ENCODE measurements at places on chromosomes 13 and 19. TPM values are rescaled to one million over a fixed set of nuclear protein-coding genes. Genes with fewer than 3 reads are reported as not detected.

GRCh38 chr19:6060600-6061375 lies 49.5 kb downstream of the RFX2 start:
- H3K27ac ChIP-seq: peak overlapping the region; percentile 78
- H3K4me1 ChIP-seq: peaks cover 50% of the 10 kb centered on the region
- peak overlapping the region; percentile 28 for H3K4me3 ChIP-seq
- no peaks in the 10 kb centered on the region for H3K36me3 ChIP-seq
- DNase-seq: peak; percentile 63

DNA sequence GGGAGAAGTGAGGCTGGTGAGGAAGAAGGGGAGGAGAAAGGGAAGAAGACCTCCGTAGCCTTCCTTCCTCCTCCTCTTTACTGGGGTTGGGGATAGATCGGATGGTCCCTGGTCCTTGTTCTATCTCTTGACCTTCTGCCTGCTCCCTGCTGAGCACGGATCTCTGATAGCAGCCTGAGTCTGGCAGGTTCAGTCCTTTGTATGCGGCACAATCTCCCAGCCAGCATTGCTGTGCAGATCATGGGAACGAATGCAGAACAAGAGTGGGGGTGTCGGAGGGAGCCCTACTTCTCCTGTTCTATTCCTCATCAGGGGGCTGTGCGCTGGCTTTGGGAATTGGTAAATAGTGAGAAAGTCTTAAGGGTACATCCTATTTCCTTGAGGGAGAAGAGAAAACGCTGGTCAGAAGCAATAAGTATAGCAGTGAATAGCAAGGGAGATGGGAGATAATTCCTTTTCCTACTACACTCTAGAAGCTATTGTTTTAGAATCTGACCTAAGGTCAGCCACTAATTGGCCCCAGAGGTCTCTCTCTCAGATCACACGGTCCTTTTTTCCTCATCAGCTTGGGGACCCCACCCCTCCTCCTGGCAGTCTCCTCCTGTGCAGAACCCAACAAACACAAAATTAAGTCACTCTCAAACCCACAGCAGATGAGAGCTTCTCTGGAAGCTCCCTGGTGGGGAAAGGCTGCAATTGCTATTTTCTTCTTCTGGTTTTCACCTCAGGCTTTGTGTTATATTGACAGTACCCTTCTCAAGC lies 41.0 kb downstream of the KL start:
- DNase-seq: no peak
- no peaks in the 10 kb centered on the region for H3K27me3 ChIP-seq
- no peaks in the 10 kb centered on the region for H3K36me3 ChIP-seq
- no peaks in the 10 kb centered on the region for H3K4me1 ChIP-seq

DNA sequence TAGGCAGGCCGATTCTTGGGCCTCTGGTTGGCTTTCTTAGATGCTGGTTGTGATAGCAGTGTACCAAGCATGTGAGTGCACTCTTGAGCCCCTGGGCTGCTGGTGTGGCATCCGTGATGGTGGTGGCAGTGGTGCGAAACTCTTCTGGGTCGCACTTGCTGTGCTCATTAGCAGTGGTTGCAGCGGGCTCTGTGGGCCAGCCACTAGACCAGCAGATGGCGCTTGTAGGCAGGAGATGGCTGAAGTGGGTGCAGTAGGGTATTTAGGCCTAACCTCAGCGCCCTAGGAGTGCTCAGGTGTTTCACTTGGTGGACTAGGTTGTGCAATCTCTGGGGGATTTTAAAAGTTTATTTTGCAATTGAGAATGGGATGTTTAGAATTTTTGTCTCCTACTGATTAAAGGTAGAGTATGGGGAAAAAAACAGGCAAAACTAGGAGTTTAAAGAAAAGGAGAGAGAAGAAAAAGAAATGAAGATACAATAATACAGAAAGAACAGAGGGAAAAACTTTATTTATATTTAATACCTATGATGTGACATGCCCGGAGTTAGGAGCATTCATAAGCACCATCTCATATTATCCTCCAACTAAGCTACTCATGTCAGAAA lies 4.3 kb upstream of the ZNF17 start:
- peaks cover 9% of the 10 kb centered on the region for H3K4me1 ChIP-seq
- no peaks in the 10 kb centered on the region for H3K27me3 ChIP-seq
- peak; percentile 86 for DNase-seq

DNA sequence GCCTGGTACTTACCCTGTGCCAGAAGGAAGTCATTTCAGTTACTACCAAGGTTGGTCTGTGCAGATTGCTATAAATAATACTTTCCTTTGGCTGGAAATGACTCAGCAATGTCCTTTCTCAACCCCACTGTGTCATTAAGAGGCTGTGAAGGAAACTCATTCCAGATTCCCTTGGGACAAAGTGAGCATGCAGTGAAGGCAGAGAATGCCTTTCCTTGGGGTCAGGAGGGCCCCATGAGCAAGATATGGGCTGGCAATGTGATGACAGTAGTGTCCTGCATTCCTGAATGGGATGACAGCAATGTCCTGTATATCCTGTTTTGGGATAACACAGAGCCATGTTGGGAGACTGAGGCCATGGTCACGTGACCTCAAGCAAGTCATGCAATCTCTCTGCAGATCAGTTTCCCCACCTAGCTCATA lies 213.1 kb upstream of the TMTC4 start:
- no peak overlapping the region for H3K4me3 ChIP-seq
- no peaks in the 10 kb centered on the region for H3K27me3 ChIP-seq
- H3K36me3 ChIP-seq: no peaks in the 10 kb centered on the region

GRCh38 chr13:30982906-30983305 lies 50.5 kb downstream of the TEX26 start:
- H3K36me3 ChIP-seq: no peaks in the 10 kb centered on the region
- no peak for DNase-seq
- no peak overlapping the region for H3K4me3 ChIP-seq
- no peak overlapping the region for H3K27ac ChIP-seq
- peaks cover 8% of the 10 kb centered on the region for H3K27me3 ChIP-seq

GRCh38 chr13:101331731-101332130 lies 84.6 kb downstream of the NALCN start:
- no peaks in the 10 kb centered on the region for H3K27me3 ChIP-seq
- no peak for DNase-seq
- no peaks in the 10 kb centered on the region for H3K4me1 ChIP-seq
- H3K4me3 ChIP-seq: no peak overlapping the region

DNA sequence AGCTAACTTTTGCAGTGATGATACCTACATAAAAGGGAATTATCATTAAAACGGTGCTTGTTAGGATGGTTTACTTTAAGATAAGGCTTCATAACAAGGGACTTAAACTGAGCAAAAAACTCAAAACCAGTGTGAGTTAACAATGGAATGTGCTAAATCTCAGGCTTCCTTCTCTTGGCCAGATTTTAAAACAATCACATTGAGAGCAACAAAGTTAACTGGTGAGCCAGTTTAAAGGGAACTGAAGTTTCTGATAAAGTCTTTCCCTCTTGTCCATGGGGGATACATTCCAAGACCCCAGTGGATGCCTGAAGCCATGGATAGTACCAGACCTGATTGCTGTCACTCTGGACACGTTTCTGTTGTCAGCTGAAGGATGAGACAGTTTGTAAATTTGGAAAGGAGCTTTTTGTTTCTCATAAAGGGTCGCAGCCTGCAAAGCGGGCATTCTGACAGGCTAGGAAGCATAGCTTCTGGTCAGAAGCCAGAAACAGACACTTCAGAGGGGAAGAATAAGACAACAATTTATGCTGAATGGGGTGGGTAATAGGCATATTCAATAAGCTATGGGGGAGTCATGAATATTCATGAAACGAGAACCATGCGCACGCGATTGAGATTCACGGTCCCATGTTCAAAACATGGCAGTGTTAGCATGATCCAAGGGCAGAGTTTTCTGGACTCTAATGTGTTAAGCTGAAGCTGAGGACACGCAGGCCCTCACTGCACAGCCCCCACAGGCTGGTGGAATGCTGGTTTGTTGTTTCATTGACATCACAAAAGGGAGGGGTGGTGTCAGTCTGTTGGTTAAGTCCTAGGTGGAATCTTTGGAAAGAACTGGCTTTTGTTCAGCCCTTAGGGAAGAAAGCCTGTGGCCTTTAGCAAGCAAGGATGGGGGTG lies 150.6 kb upstream of the RNF113B start:
- DNase-seq: no peak
- H3K27me3 ChIP-seq: peaks cover 2% of the 10 kb centered on the region
- H3K4me1 ChIP-seq: no peaks in the 10 kb centered on the region
- H3K4me3 ChIP-seq: no peak overlapping the region
- no peak overlapping the region for H3K27ac ChIP-seq

DNA sequence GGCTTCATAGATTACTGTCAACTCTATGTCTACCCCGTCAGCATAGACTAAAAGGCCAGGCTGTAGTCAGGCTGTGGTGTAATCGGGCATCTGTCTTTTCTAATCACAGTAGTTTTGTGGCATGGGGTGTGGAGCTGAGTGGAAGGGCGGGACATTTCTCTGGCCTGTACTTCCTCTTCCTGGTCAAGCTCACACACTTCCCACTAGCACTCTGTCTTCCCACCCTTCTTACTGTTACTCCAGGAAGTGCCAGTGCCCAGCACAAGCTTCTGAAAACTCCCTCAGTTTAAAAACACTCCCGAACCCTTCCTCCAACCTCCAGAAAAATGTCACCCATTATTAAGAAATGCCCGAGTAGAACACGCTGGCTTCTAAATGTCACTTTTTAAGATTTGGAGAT lies 229.8 kb downstream of the KLF5 start:
- H3K4me1 ChIP-seq: no peaks in the 10 kb centered on the region
- no peak overlapping the region for H3K27ac ChIP-seq
- DNase-seq: no peak
- no peaks in the 10 kb centered on the region for H3K36me3 ChIP-seq
- H3K27me3 ChIP-seq: no peaks in the 10 kb centered on the region

GRCh38 chr19:46841458-46842083 lies 9.1 kb downstream of the AP2S1 start:
- H3K36me3 ChIP-seq: peaks cover 19% of the 10 kb centered on the region
- DNase-seq: no peak
- H3K27ac ChIP-seq: no peak overlapping the region
- no peaks in the 10 kb centered on the region for H3K4me1 ChIP-seq
- no peaks in the 10 kb centered on the region for H3K27me3 ChIP-seq

DNA sequence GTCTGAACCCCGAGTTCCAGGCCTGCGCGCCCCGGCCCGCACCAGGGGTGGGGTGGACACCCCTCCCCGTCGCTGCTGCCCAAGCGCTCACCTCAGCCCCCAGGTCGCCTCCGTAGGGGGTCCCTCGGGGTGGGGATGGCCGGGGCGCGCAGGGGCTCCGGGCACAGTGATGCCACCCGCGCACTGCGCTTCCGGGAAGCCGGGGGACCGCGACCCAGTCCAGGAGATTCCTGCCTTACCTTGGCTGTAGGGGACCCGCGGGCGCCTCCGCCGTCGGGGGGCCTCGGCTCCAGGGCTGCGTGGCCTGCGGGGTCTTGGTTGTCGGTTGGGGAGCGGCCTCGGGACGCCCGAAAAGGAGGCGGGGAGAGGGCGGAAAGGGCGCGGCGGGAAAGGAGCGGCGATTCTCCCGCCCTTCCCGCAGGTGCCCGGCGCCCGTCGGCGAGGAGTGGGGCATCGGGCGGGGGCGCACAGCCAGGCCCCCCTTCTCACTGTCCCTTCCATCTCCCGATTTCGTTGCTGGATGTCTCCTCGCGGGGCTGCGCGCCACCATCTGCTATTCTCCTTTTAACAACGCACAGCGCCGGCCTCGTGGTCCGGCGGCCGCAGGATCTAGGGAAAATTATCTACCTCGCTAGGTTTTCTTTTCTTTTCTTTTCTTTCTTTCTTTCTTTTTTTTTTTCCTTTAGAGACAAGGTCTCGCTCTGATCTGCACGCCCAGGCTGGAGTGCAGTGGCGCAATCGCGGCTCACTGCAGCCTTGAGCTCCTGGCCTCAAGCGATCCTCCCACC lies at the start of gene KEAP1:
TSS of gene KEAP1 (minus strand) at position 355 of the 788 bp plus-strand sequence. CDS start 3,323 bp downstream, outside the sequence.
- H3K27me3 ChIP-seq: no peaks in the 10 kb centered on the region
- peak within 1 kb of the TSS; percentile 87 for H3K27ac ChIP-seq
- peak within 1 kb of the TSS; percentile 78 for H3K4me3 ChIP-seq

- no peaks in the 10 kb centered on the region for H3K4me1 ChIP-seq
- DNase-seq: no peak
- H3K27me3 ChIP-seq: no peaks in the 10 kb centered on the region
- H3K4me3 ChIP-seq: no peak overlapping the region
- H3K27ac ChIP-seq: no peak overlapping the region
- no peaks in the 10 kb centered on the region for H3K36me3 ChIP-seq
Measured at GRCh38 chr13:87524775-87525174, 146.4 kb upstream of the SLITRK5 start.

DNA sequence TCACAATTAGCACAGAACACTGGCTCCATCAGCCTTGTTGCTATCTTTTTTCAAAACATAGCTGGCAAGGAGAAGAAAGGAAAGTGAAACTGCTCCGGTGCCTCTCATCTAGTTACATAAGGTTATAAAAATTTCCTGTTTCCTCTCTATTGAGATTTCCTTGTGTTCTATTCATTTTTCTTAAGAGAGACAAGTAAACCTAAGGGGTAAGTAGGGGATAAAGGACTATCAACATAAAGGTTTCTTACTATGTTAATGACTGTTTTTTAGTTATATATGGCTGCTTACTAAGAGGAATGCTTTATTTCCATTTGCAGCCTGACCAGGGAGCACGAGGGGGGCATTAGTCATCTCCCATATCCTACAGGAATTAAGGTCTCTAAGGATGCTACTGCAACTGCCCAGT lies 73.2 kb upstream of the MLNR start:
- peaks cover 71% of the 10 kb centered on the region for H3K36me3 ChIP-seq
- peak overlapping the region; percentile 65 for H3K4me3 ChIP-seq
- peak overlapping the region; percentile 78 for H3K27ac ChIP-seq
- peaks cover 39% of the 10 kb centered on the region for H3K4me1 ChIP-seq
- DNase-seq: no peak

GRCh38 chr19:28549680-28550277 lies 663.2 kb downstream of the UQCRFS1 start:
- no peak overlapping the region for H3K4me3 ChIP-seq
- no peak for DNase-seq
- no peaks in the 10 kb centered on the region for H3K27me3 ChIP-seq
- H3K27ac ChIP-seq: no peak overlapping the region
- peaks cover 14% of the 10 kb centered on the region for H3K4me1 ChIP-seq
- no peaks in the 10 kb centered on the region for H3K36me3 ChIP-seq

ZNF382 gene
- total RNA-seq: 10.8 TPM

ZNF541 gene
- total RNA-seq: 0.29 TPM

ZNF566 gene
- 5.6 TPM for total RNA-seq

YJEFN3 gene
- total RNA-seq: 8.1 TPM

PSG1 gene
- not detected for total RNA-seq

PSG7 gene
- not detected for total RNA-seq

RAB3A gene
- 8.9 TPM for total RNA-seq

All from activated CD8-positive, alpha-beta T cell treated with anti-CD3 and anti-CD28 coated beads for 36 hours (primary cell).